Activated CD4-positive, alpha-beta T cell treated with anti-CD3 and anti-CD28 coated beads for 4 hours (primary cell): ENCODE measurements at places on chromosomes 2 and 18.

- no peak for DNase-seq
Measured at GRCh38 chr2:178191004-178191508, 3.3 kb upstream of the OSBPL6 start.

GRCh38 chr2:156088587-156088986 is 243.9 kb downstream of the NR4A2 start:
- no peak for DNase-seq

DNA sequence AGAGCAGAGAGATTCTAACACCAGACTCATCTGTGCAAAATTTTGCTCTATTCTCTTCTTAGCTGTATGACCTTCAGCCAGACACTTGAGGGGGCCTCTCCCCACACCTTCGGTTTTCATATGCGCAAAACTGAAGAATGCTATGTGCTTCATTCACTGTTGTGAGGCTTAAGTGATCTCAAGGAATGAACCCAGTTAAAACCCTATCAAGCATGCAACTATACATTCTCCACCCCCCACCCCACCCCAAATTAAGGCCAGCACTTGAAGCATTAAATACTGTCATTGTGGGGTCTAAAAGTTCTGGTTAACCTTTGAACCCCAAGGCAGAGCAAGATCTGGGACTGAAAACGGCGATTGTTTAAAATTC is 10.0 kb downstream of the PCARE start:
- DNase-seq: no peak

GRCh38 chr2:73067043-73067442 is 4.5 kb downstream of the SFXN5 start:
- DNase-seq: no peak

GRCh38 chr2:217521820-217522219 is 481.0 kb downstream of the TNS1 start:
- DNase-seq: no peak

DNA sequence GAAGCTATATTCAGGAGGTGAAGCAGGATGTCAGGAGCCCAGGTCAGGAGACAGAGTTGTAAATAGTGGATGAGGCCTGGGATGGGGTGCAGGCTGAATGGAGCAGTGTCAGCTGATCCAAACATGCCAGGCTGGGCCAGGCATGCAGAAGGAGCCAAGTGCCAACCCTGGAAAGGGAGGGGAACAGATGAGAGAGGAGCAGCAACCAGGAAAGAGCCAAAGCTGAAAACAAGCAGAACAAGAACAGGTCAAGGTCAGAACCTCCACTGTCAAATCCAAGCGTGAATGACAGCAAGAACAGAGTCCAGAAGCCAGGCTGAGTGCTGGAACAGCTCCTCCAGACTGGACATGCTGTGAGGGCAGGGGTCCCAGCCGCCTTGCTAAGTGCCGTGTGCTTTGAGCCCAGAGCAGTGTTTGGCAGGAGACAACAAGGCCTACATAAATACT is 49.2 kb upstream of the PPP1CB start:
- no peak for DNase-seq

DNA sequence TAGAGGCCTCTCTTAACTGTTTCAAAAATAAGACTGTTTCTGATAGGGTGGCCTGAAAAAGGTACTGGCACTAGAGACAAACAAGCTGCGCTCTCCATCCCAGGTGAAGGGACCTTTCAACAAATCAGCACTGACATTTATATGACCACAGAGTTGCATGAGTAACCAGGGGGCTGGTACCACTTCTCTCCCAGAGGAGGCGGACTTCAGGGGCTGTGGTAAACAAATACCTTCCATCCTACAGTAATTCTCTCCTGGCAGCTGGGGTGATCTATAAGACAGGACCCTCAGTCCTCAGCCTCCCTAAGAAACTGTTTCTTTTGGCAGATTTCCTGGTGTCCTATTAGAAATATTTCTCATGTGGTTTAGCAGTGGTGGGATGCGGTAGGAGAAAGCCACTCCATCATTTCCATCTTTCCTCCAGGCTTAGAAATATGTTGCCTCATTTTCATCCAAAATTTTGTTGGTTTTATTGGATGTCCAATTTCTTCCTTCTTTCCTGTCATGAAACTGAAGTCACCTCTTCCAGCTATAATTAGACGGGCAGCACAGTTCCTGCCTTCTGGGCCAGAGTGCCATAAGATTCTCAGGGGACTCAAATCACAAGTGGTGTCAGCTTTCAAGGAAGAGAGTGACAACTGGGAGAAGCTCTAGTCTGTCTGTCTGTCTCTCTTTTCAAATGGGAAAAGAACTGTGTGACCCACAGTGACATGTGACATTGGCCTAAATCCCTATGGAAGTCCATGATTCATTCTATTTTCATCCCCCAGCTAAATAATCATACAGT is 96.4 kb downstream of the CYRIA start:
- DNase-seq: no peak

DNA sequence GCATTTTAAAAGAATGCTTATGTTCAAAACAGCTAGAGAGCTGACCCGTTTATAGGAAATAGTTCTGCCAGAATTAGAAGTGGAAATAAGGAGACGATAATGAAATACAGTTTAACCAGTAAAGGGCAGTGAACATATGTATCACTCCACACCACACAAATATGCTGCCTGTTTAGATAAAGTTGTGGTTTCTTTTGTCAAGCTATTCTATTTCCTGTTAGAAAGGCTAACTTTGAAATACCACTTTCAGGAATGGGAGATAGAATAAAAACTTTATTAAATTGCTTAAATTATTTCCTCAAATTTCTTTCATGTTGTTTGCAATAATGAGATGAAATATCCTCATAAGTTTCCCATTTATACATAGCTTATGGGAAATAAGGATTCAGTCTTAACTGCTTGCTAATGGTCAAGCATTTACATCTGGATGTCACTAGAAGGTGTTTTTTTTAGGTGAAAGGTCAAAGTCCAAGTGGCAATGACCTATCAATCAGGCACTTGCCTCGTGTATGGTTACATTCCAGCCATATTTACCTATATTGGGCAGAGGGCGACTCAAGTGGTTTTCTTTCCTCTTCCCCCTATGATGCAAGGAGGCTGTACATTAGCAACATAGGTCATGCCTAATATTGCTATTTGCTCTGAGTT is 148.9 kb downstream of the ZEB2 start:
- no peak for DNase-seq

GRCh38 chr2:14717131-14717530 is 84.6 kb downstream of the LRATD1 start:
- DNase-seq: no peak

GRCh38 chr18:63187791-63188460 is 131.6 kb downstream of the BCL2 start:
- DNase-seq: no peak

- no peak for DNase-seq
Measured at GRCh38 chr18:22726469-22726868, 206.7 kb upstream of the RBBP8 start.

- DNase-seq: no peak
Measured at GRCh38 chr2:88838165-88838635, 146.7 kb downstream of the RPIA start.

GRCh38 chr2:6498841-6499240 is 366.9 kb downstream of the CMPK2 start:
- DNase-seq: no peak

DNA sequence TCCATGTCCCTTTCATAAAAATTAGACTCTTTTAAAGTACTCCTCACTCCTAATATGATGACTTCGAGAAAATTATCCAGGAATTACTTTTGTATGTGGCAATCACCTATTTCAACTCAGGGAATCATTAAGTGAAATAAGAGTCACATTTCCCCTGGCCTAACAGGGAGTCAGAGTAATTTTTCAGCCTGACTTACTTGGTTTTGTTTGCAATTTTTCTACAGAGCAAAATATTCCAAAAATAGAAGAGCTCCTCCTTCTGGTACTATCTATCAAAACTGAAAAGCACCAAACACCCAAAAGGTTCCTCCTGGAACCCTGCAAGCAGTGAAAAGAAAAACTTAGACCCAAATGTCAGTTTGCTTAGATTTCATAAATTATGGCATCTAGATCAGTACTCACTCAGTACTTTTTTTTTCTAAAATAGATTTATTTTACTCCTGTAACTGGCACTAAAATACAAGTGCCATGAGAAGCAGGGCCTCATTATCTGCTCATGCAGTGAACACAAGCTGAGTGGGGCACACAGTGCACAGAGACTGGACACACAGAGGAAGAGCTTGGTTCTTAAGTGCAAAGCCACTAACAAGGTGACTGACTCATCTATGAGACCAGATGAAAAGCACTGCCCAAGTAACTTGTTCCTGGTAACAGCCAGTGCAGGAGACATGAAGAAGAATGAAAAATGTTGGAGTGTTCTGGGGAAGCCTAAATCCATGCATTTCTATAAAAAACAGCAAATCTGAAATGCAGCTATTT is 28.7 kb downstream of the ACAA2 start:
- no peak for DNase-seq

GRCh38 chr18:41940506-41941215 is 14.4 kb upstream of the PIK3C3 start:
- no peak for DNase-seq

DNA sequence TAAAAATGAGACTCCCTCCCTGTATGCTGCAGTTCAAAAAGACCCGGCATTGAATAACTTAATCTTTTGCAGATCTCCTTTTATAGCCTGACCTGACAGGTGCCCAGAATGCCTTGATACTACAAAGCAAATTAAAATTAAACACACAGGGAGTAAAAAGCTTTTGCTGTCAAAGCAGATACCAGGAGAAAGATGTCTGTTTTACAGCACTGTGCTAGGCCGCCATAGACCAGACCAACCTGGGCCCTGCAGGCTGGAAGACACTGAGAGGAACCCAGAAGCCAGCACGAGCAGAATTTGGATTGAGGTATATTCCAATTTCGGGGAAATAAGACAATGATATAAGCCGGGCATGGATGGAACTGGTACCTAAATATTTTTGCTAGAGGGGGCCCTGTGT is 602.8 kb upstream of the SOX11 start:
- no peak for DNase-seq

DNA sequence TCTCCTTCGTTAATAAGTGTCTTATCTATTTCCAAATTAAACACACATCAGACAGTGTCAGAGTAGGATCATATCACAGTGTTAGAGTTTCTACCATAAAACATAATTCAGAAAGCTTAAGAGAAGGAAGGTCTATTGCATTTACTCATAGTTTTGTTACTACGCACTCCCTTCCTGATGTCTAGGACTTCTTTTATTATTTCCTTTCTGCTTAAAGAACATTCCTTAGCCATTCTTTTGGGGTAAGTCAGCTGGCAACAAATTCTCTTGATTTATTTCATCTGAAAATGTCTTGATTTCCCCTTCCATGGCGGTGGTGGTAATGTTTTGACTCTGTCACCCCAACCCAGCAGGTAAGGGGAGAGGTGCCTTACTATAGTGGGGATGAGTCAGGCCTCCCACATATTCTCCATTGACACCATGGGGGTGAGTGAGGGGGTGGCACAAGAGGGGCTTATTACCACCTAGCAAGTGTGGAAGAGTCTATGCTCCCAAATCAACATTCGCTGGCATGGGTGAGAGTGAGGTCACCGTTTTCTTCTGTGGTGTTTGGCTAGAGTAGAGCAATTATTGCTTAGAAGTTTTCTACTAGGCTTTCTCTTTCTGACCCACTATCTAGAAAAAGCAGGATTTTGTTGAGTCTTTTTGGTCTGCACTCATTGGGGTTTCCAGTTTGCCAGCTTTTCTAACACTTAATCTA is 29.9 kb downstream of the ABCB11 start:
- DNase-seq: no peak

DNA sequence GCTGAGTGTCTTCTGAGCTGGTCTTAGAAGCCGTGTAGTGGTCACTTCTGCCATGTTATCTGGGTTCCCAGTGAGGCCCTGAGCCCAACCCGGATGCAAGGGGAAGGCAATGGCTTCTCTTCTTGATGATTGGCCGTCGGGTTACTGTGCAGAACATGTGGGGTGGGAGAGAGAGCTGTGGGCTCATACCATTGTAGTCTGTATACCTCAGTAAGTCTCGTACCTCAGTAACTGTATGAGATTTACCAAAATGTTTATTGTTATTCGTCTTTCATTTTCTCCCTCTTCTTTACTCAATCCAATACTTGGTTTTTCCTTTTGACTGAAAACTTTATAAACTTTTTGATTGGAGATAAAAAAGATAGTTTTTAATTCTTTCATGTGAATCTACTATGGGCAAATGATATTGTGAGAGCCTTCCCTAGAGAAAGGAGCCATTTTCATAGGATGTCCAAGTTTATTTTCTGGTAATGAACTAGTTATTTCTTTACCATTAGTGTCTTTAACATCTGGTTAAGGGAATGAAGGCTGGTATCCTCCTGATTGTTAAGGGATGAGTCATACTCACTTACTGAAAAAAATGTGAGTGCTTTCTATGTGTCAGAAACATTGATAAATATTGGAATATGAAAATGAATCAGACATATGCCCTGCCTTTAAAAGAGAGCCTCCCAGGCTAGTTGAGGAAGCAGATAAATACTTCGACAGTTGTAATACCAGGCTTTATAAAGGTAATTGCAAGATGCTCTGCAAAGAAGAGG is 129.9 kb downstream of the PRPF40A start:
- no peak for DNase-seq

DNA sequence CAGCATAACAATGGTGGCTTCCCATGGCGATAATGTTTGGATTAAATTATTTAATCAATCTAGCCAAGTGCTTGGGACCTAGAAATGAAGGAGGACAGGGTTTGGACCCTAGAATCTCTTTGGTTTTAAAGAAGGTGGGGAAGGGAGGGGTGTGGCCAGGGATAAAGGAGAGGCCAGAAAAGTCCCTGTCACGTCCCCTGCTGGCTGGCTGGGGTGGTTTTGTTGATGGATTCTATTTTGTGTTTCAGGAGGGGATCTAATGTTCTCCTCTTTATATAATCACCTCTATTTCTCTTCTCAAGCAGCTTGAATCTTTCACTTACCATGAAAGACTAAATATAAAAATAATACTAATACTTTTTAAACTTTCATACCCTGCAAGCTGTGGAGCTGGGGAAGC is 52.6 kb upstream of the GALR1 start:
- DNase-seq: no peak

GRCh38 chr18:57466745-57467409 is 31.7 kb downstream of the ONECUT2 start:
- no peak for DNase-seq

GRCh38 chr2:242034996-242035814 is 165.7 kb downstream of the RTP5 start:
- DNase-seq: no peak

DNA sequence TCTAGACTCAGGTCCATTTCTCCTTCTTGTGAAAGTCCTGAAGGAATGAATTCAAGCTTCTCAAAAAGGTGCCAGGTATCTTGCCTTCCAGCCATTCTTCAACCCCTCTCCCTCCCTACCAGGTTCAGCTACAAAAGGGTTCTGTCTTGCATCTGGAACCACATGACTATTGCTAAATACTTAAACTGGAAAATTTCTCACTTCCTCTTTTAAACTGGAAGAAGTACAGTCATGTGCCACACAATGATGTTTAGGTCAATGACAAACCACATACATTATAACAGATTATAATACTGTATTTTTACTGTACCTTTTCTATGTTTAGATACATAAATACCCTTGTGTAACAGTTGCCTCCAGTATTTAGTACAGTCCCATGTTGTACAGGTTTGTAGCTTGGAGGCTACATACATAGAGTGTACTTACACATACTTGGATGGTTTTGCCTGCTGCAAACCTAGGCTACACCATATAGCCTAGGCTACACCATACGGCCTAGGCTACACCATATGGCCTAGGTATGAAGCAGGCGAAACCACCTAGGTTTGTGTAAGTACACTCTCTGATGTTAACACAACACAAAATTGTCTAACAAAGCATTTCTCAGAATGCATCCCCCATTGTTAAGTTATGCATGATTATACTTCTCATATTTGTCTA is 142.0 kb upstream of the DNMT3A start:
- no peak for DNase-seq

- no peak for DNase-seq
Measured at GRCh38 chr2:191582355-191582754, 95.6 kb upstream of the NABP1 start.

GRCh38 chr2:221402072-221402471 is 170.0 kb downstream of the EPHA4 start:
- DNase-seq: no peak
